ENCODE measurements at places on chromosomes 6 and 20. TPM values are rescaled to one million over a fixed set of nuclear protein-coding genes. Genes with fewer than 3 reads are reported as not detected.

Gene CDC5L
- 27.3 TPM for total RNA-seq

Gene MGME1
- 35.5 TPM for total RNA-seq

Gene SIRPD
- total RNA-seq, result 0.20 TPM

Gene ANGPT4
- not detected for total RNA-seq

Gene THBD
- not detected for total RNA-seq

Gene HLA-DPA1
- 119 TPM for total RNA-seq

Gene TRERF1
- total RNA-seq, result 19.7 TPM

Gene EPB41L1
- total RNA-seq, result not detected

Gene ABRACL
- total RNA-seq, result 158 TPM

Gene KLHDC3
- 65.4 TPM for total RNA-seq

Gene ZCCHC3
- 25.8 TPM for total RNA-seq

Gene PLA2G7
- not detected for total RNA-seq

Gene DDO
- not detected for total RNA-seq

Gene ALDH5A1
- 5.9 TPM for total RNA-seq

Gene HCK
- not detected for total RNA-seq

Gene PROKR2
- total RNA-seq, result not detected

Gene PSORS1C1
- total RNA-seq, result not detected

Gene TSPO2
- not detected for total RNA-seq

Gene HLA-DOA
- 2.5 TPM for total RNA-seq

Measured in T-helper 2 cell treated with Interferon-gamma antibody and Interleukin-4, amounts not matched to agents 100 ng/mL and 5 ng/mL, for 36 hours (primary cell).